ENCODE measurements at places on chromosomes 2 and 18. TPM values are rescaled to one million over a fixed set of nuclear protein-coding genes. Genes with fewer than 3 reads are reported as not detected.

Gene RAPGEF4
- total RNA-seq: 0.19 TPM

DNA sequence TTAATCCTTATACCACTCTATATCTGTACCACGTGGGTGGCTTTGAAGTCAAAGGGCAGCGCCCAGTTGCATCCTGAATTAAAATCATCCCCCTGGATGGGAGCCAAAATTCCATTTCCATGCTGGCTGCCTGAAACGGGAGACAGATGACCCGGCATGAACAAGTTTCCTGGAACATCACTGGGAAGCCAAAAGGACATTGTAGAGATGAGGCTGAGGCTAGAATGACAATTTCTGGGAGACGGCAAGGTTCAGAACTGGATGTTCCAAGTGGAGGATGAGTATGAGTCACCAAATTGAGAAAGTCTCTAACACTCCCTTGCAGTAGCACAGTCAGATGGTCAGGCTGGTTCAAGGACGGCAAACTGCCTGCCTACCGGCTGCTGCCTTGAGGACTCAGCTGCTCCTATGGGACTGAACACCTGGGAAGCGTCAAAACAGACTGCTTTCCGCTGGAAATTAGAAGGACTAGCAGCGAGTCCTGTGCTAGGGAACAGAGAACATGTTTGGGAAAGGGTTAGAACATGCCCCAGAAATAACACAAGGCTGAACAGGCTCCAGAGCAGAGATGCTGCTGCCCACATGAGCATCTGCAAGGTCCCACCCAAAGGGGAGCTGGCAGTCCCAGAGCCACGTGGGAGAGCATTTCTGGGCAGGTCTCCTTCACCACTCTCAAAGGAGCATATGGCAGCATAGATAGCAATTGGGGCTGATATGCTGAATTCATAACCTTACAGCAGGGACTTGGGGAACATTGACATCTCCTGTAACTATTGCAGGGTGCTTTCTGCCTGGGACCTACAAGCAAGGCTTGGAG is 32.0 kb downstream of the YPEL5 start:
- no peak for DNase-seq

DNA sequence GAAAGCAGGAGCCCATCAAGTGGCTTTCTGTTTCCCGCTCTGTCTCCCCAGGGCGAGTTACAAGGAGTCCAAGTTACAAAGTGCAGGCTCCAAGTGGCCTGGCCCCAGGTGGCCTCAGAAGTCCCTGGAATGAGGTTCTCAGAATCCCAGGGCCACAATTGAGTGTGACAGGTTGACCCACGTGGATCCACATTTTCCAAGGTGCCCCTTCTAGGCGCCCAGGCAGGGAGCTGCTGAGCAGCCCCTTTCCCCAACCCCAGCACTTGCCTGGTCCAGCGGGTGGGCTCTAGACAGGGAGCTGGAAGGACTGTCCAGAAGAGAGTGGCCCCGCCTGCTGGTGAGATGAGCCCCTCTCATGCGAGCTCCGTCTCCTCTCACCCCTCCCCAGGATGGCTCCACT is 253.4 kb downstream of the CYP26B1 start:
- DNase-seq: no peak

DNA sequence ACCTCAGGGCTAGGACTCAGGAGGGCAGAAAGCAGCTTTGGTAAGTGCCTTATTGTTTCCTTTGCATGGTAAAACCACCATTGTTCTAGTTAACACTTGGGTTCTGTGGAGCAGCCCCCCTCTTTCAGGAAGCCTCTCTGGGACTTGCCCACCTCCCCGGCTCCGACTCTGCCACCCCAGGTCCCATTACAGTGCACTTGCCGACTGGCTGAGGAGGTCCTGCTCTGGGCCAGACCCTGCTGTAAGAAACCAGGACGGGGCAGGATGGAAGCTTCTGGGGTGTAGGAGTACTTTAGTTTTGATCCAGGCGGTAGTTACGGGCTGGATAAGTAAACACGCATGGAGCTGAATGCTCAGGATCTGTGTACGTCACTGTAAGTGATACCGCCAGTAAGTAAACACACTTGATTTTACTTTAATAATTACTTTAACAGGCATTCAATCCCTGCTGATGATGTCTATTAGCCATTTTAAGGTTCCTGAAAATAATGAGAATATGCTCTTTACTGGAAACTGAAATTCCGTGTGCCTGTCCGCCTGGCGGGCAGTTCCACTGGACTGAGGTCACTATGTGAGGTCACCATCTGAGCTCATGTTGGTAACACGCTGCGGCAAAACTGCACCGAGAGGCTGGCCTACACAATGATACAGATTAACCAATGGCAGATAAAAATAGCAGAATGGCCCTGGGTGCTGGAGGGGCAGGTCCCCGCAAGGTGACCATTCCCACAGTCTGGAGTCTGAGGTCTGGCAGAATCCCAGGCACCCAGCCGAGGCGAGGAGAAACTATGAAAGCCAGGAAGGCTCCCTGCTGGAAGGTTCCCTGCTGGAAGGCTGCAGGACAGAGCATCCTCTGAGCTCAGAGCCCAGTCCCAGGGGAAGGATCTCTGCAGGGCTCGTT is 25.2 kb downstream of the HS1BP3 start:
- DNase-seq: no peak

Gene NEURL3
- total RNA-seq: 5.3 TPM

DNA sequence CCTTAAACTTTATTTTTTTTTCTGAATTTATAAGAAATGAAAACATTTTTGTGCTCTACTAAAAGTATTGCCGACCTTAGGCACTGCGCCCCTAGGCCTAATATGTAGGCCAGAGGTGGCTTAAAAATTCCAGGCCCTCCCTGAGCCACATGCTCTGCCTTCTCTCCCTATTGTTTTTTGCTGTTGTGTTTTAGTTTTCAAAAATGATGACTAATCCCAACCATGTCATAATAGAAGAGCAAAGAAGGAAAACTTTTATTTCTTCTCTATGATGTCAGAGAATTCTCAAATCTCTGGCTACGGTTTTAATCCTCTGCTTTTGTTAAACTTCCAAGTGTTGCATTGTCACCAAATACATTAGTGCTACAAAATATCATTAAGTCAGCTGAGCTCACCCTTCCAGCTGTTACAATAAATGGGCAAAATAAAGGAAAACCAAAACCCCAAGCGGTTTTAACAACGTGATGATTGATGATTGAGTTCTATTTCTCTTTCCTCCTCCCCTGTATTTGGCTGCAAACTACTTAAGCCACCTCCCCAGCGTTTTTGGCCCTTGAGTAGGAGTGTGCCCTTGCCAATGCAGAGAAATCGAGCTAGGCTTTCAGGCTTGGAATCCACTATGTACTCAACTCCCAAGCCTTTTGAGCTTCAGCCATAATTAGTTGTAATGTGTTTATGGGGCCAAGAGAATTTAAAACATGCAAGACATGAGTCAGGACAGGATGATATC is 163.5 kb upstream of the POU3F3 start:
- DNase-seq: no peak

GRCh38 chr2:33607905-33608304 is 8.8 kb upstream of the FAM98A start:
- DNase-seq: no peak

DNA sequence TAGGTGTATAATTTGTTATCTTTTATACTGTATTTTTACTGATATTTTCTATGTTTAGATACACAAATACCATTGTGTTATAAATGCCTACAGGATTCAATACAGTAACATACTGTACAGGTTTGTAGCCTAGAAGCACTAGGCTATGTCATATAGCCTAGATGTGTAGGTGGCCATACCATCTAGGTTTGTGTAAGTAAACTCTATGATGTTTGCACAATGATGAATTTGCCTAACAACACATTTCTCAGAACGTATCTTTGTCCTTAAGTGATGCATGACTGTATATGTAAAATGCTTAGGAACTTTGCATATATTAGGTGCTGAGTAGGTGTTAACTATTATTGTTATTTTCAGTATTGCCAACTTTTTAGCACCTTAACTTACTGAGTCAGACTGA is 17.3 kb downstream of the UNC80 start:
- DNase-seq: no peak

Gene HAAO
- 0.65 TPM for total RNA-seq

Gene PLEK
- total RNA-seq: 5.6 TPM

DNA sequence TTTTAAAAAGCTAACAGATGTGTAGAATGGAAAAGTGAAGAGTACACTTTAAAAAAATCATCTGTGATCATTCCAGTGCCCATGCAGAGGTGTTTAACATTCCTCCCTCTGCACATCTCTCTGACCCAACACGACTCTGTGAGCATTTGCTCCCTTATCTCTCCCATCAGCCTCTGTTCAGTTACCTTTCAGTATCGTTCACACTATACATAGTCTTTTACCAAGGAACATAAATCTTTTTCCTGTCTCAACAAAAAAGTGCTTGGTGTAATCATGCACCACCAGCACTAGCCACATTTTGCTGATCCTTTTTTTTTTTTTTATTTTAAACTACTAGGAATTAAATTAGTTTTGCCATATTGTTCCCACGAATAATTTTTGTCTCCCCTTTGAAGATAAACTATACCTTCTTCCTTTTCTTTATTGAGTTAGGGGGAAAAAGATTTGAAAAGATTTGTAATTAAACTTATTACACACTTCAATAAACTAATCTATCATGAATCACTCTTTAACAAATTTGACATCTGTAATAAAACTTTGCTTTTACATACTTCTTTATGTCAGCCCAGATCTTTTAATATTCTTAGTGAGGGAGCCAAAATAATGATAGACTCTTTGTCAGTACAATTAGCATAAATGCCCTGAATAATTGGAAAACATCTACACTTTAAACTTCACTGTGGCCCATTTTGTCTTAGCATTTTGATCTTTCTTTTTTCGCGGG is 489.8 kb upstream of the FANCL start:
- DNase-seq: no peak

Gene RNF138
- 74.7 TPM for total RNA-seq

DNA sequence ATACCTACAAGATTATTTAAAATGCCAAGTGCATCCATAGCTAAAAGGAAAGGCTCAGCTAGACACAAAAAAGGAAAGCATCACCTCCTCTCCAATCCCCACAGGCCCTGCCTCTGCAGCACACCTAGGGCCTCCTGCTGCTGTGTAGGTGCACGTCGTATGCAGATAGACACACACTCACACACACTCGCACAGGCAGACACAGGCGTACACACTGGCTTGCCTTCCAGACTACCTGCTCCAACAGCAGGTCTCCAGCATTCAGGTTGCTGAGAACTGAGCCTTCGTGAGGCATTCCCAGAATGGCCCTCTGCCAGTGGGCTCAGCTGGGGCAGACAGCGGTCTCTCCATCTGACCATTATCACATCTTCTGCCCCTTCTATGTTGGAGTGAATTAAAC is 35.3 kb upstream of the FRZB start:
- DNase-seq: no peak

GRCh38 chr2:54047091-54047490 is 68.3 kb upstream of the ACYP2 start:
- DNase-seq: no peak

Gene EN1
- not detected for total RNA-seq

GRCh38 chr2:17322461-17322860 is 195.8 kb downstream of the RAD51AP2 start:
- no peak for DNase-seq

- no peak for DNase-seq
Measured at GRCh38 chr2:238202326-238203093, 985 bp downstream of the ILKAP start.

GRCh38 chr2:22281033-22281432 is 1103.9 kb upstream of the KLHL29 start:
- no peak for DNase-seq

- DNase-seq: no peak
Measured at GRCh38 chr2:151344906-151345305, 12.5 kb upstream of the TNFAIP6 start.

Gene EVA1A
- 0.56 TPM for total RNA-seq

GRCh38 chr2:120344214-120344975 is 1.5 kb upstream of the INHBB start:
- DNase-seq: peak; percentile 16
